ENCODE measurements at places on chromosomes 2 and 18. TPM values are rescaled to one million over a fixed set of nuclear protein-coding genes. Genes with fewer than 3 reads are reported as not detected.

The EMILIN2 gene
- total RNA-seq: 1.8 TPM

DNA sequence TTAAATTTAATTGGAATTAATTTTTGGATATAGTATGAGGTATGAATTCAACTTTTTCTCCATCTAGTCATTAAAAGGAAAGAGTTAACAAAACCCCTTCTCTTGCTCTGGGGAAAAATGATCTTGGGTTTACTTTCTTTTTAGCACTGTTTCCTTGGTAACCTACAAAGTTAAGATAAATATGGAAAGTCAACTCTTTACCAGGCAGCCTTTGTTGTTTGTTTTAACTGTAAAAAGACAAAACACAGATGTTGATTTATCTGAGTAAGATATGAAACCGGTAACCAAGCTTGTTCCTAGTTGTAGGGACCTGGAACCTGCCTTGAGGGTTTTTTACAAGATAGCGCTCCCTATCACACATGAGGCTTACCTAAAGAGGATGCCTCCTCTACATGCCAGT lies 10.1 kb upstream of the SANBR start:
- no peak for DNase-seq
- peaks cover 3% of the 10 kb centered on the region for H3K4me1 ChIP-seq
- no peaks in the 10 kb centered on the region for H3K36me3 ChIP-seq
- H3K27ac ChIP-seq: no peak overlapping the region
- no peak overlapping the region for H3K4me3 ChIP-seq
- no peaks in the 10 kb centered on the region for H3K27me3 ChIP-seq

GRCh38 chr2:241616168-241617125 lies 20.5 kb downstream of the THAP4 start:
- H3K4me1 ChIP-seq: peaks cover 39% of the 10 kb centered on the region
- no peaks in the 10 kb centered on the region for H3K36me3 ChIP-seq
- H3K27me3 ChIP-seq: no peaks in the 10 kb centered on the region
- peak overlapping the region; percentile 72 for H3K27ac ChIP-seq

The SULT1C2 gene
- total RNA-seq: 0.13 TPM

The CABYR gene
- total RNA-seq: not detected

DNA sequence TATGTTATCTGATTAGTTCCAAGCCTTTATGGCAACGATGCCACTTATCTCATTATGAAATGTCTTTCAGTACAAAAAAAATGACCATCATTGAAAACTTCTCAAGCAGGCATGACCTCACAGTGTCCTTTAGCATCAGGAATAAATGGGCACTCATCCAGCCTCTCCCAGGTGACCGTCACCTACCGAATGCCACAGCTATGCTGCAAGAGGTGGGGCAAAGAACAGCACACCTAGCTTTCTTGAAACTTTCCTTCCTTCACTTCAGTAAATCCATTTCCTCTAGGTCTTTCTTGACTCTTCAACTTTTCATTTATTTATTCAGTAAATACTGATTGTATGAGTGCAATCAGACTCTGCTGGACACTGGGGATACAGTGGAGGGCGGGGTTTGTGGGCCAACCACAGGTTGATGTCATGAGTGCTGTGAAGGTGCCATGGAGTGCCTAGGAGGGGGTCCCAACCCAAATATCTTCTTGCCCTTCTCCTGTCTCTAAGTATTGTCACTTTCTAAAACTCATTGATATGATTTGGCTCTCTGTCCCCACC lies 54.3 kb upstream of the HK2 start:
- no peak overlapping the region for H3K27ac ChIP-seq
- H3K36me3 ChIP-seq: no peaks in the 10 kb centered on the region
- no peak for DNase-seq
- H3K27me3 ChIP-seq: no peaks in the 10 kb centered on the region
- no peak overlapping the region for H3K4me3 ChIP-seq

DNA sequence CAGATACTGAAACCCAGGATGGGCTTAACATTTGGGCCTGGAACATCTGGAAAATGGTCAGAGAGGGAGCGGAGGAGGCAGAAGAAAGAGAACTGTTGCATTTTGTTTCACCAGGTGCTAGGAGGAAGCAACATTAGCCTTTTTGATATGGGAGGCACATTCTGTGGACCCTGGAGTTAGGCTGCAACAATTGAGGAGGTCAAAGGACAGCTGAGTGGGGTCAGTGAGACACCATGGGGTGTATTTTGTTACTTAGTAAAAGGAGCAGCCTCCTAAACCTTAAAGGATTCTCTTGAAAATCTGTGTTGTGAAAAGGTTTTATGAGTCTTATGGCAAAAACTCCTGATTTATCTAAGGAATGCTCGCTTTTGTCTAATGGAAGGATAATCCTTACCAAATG lies 124.9 kb downstream of the GREB1L start:
- DNase-seq: no peak
- H3K4me3 ChIP-seq: no peak overlapping the region
- no peaks in the 10 kb centered on the region for H3K4me1 ChIP-seq
- H3K27ac ChIP-seq: no peak overlapping the region
- H3K36me3 ChIP-seq: no peaks in the 10 kb centered on the region

- H3K36me3 ChIP-seq: no peaks in the 10 kb centered on the region
- no peaks in the 10 kb centered on the region for H3K27me3 ChIP-seq
- DNase-seq: no peak
- H3K4me3 ChIP-seq: no peak overlapping the region
- H3K4me1 ChIP-seq: no peaks in the 10 kb centered on the region
- H3K27ac ChIP-seq: no peak overlapping the region
Observed at GRCh38 chr18:70398076-70398475, 109.2 kb downstream of the SOCS6 start.

The DQX1 gene
- total RNA-seq: not detected

The CROCC2 gene
- not detected for total RNA-seq

DNA sequence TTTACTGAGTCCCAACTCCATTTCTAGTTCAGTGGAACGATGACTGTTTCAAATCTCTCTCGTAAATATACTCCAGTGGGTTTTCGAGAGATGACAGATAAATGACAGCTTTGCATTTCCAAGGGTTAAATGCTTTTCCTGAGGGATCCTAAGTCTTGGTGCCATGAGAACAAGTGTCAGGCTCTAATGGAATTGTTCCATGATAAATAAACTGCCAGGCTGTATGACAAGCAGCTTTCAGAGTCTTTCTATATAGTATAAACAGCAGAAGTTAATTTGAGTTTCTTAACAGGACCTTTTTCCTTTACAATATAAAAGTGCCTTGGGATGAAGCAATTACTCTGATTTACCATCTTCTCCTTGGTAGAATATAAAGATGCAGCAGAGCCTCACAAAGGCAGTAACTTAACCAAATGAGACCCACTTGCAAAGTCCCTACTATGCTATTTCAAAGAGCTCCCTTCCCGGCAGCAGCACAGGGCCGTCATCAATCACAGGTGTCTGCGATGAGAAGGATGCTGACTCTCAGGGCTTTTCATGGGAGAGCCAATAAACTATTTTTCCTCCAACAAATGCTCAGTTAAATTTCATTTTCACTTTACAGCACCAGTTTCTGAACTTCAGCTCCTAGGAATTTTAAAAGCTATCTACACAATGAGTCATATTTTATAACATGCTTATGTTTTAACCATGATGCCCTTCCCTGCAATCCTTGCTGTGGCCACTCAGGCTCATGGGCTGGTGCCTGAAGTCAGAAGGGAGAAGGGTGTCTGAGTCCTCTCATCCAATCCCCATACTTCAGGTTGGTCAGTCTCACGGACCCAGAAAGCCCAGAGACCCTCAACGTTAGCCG lies 123.8 kb downstream of the AFF3 start:
- no peaks in the 10 kb centered on the region for H3K36me3 ChIP-seq
- no peaks in the 10 kb centered on the region for H3K27me3 ChIP-seq
- no peak overlapping the region for H3K4me3 ChIP-seq
- H3K27ac ChIP-seq: no peak overlapping the region
- H3K4me1 ChIP-seq: no peaks in the 10 kb centered on the region
- no peak for DNase-seq

- no peaks in the 10 kb centered on the region for H3K36me3 ChIP-seq
- H3K27me3 ChIP-seq: no peaks in the 10 kb centered on the region
- no peak overlapping the region for H3K27ac ChIP-seq
- no peak overlapping the region for H3K4me3 ChIP-seq
Observed at GRCh38 chr2:229927817-229928321, 5.6 kb downstream of the FBXO36 start.

DNA sequence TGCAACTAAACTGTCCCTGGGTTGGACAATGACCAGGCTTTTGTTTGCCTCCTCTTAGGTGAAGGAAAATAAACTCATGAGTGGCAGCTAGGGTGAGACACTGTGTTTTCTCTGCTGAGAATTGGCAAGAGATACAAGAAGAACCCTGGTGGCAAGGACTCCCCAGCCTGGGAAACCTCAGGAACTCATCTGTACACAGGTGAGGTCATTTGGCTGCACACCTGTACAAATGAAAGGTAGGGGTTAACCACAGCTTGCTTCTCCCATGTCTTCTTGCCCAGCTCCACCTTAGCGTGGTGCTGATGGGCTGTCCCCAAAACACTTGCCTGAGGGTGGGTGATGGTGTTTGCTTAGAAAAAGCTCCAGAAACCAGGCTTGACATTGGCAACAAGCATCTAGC lies 97.2 kb upstream of the FAM136A start:
- H3K27me3 ChIP-seq: peaks cover 5% of the 10 kb centered on the region
- H3K27ac ChIP-seq: no peak overlapping the region
- no peak overlapping the region for H3K4me3 ChIP-seq
- no peaks in the 10 kb centered on the region for H3K36me3 ChIP-seq
- no peak for DNase-seq

DNA sequence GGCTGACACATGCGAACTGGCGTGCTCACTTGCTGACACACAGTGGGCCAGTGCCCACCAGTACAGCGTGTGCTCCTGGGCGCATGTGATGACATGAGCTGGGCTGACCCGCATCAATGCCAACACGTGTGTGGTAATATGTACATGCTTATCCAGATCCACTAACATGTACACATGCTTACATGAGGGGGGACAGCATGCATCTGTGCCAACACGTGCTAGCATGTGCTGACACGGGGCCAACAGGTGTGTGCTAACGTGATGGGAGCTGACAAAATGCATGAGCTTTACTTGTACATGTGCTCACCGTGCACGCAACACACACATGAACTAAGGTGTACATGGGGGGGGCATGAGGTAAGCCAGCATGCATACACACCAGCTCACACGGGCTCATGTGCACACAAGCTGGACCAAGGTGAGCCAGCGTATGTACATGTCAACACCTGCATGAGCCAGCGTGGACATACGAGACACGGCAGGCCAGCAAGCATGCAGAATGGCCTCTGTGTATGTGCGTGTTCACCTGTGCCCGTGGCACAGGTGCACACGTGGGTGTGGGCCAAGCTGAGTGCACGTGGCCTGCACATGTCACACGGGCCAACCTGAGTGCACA lies 28.5 kb downstream of the GPC1 start:
- H3K27me3 ChIP-seq: no peaks in the 10 kb centered on the region
- no peaks in the 10 kb centered on the region for H3K36me3 ChIP-seq
- DNase-seq: no peak

DNA sequence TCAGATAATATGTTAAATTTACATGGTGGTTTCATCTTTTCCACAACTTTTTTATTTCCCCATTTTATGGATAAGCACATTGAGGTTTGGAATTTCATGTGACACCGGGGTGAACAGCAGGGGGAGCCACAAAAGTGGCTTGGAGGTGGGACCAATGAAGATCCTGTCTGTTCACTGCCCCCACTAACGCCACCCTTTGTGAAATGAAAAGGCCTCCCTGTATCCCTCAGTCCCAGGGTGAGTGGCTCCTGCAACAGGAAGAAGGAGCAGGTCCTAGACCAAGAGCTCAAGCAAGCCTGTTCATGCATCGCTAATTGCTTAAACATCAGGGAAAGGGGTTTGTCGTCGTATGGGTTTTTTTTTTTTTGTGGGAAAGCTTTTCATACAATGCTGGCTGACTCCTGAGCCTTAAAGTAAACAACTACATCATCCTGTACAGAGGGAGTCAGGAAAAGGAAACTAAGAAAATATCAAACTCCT lies 267.8 kb upstream of the EPAS1 start:
- H3K4me3 ChIP-seq: no peak overlapping the region
- peak overlapping the region; percentile 55 for H3K27ac ChIP-seq
- no peaks in the 10 kb centered on the region for H3K36me3 ChIP-seq

- no peak for DNase-seq
- no peaks in the 10 kb centered on the region for H3K4me1 ChIP-seq
- H3K27me3 ChIP-seq: no peaks in the 10 kb centered on the region
- no peak overlapping the region for H3K27ac ChIP-seq
- H3K36me3 ChIP-seq: peaks cover 39% of the 10 kb centered on the region
- H3K4me3 ChIP-seq: no peak overlapping the region
Observed at GRCh38 chr2:172572981-172573380, 17.1 kb downstream of the PDK1 start.

DNA sequence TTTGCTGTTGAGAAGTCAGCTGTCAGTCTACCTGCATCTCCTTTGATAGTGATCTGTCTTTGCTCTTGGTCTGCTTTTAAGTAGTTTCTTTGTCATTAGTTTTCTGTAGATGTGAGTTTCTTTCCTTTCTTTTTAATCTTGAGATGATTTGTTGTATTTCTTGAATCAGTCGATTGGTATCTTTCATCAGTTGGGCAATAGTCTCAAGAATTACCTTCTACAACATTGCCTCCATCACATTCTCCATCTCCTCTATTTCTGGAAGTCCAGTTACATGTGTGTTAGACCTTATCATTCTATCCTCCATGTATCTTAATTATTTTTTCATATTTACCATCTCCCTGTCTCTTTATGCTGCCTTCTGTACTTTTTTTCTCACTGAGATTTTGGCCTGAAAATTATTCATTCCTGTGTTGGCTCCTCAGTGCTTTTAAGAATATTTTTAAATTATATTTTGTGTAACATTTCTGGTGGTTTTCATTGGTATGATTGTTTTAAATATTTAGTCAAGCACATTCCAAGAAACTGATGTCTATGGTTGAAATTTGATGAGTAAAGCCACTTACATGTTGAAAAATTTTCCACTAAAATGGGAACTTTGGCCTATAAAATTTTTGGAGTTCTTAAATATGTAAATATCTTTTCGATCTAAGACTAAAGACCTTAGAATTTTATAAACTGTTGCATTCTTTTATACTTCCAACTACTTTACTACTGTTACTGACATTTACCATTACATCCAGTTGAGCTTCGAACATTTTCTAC lies 239.5 kb upstream of the MGAT5 start:
- no peaks in the 10 kb centered on the region for H3K27me3 ChIP-seq
- no peak overlapping the region for H3K27ac ChIP-seq
- H3K4me1 ChIP-seq: no peaks in the 10 kb centered on the region
- no peak for DNase-seq
- no peak overlapping the region for H3K4me3 ChIP-seq
- H3K36me3 ChIP-seq: no peaks in the 10 kb centered on the region

- no peaks in the 10 kb centered on the region for H3K36me3 ChIP-seq
- H3K4me1 ChIP-seq: peaks cover 9% of the 10 kb centered on the region
- H3K4me3 ChIP-seq: no peak overlapping the region
- no peak overlapping the region for H3K27ac ChIP-seq
- no peaks in the 10 kb centered on the region for H3K27me3 ChIP-seq
Observed at GRCh38 chr2:175804122-175804521, 197.9 kb downstream of the LNPK start.

The EN1 gene
- total RNA-seq: 2.5 TPM

The FOSL2 gene
- 189 TPM for total RNA-seq

The LIMS2 gene
- total RNA-seq: 9.3 TPM

The OR6B2 gene
- total RNA-seq: not detected

The TCF23 gene
- 0.63 TPM for total RNA-seq

The COL3A1 gene
- total RNA-seq: 73.1 TPM

The OXER1 gene
- 0.20 TPM for total RNA-seq
